ENCODE measurements at places on chromosomes 12 and 14.

DNA sequence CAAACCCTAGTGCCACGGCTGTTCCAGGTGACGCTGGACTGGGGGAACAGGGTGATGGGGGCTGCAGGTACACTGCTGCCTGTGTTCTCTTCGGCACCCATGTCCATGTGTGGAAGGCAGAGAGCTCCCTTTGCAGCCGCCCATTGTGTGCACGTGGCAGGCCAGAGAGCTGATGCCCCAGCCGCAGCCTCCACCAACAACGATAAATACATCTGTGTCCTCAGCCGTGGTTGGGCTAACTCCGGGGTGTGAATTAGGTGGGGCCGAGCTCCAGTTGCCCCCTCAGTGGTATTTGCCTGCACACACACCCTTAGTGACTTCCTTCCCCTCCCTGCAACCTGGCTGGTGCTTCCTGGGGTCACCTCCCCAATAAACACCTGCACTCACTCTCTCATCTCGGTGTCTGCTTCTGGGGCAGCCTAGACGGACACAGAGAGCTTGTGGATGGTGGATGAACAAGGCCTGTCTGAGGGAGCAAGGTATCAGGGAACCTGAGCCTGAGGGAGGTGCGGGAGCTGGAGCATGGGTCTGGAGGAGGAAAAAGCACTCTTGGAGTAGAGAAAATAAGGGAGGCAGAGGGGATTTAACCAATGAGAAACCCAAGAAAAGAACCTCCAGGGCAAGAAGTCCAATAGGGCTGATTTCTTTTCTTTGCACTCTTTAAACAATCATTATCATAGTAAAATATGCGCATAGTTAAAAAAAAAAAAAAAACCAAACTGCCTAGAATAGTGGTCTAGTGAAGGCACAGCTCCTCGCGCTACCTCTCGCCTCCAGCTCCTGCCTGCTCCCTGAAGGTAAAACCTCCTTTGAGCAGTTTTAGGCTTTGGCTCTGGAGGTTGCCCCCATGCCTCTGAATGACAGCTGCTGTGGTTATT, 112.6 kb downstream of the ZNF664 start:
- DNase-seq: no peak

DNA sequence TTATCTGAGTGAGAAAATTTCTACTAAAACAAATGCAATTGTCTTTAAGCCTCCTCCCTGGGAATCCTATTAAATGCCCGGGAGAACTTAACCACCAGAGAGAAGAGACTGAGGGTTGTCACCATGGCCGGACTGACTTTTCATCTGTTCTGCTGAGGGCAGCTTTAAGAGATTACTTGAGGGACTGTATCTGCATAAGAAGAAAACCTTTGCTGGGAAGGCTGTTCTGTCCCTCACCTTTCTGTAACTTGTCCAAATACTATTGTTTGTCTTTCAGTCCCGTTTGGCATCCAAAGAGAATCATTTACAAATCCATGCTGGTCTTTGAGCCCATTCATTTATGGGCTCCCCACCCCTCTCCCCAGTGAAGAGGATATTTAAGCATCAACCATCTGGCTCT, 306.3 kb upstream of the FLRT2 start:
- no peak for DNase-seq

DNA sequence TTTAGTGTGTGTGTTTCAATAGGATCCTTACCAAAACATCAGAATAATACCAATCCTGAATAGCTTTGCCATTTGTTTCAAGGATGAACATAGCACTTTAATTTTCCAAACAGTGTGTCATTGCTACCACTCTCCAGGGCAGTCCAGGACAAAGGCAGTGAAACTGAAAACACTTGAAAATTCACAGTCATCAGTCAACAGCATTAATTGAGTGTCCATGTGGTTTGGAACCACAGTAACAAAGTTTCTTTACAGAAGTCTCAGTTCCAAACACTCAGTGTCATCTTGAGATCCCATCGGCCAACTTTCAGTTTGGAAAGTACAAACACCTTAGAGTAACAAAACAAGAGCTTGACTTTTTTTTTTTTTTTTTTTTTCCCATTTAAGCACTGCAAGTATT, 228.4 kb upstream of the SOX5 start:
- no peak for DNase-seq

DNA sequence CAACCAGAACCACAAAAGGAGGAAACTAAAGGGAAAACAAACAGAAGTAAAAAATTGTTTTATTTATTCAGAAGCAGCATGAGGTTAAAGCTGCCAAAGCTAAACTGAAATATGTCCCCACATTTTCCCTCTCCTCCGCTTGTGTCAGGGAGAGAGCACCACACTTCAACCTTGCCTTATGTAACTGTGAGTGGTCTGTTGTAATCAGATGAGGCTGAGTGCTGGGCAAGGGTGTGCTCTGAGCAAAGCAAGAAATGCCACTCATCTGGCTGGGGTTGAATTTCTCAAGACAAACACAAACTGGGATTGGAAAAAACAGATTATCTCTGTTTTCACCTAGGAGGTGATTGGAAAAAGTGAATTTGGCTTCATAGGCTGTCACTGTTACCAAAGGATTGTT, 12.2 kb downstream of the CAPZA3 start:
- DNase-seq: no peak

DNA sequence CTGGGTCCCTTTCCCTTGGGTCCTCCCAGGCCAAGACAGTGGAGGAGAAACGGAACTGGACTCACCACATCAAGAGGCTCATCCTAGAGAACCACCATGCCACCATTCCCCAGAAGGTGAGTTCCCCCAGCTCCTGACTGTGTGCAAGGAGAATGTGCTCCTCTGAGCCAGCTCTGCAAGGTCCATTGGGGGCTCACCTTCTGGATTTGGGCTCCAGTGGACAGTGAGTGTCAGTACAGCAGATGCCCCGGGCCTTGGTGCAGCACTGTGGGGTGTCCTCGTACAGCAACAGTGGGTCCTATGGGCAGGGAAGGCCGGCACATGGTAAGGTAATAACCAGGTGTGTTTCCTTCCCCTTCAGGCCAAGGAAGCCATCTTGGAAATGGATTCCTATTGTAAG, 27.8 kb downstream of the PLEKHG3 start:
- no peak for DNase-seq

GRCh38 chr14:67571275-67571990, 28.6 kb downstream of the PIGH start:
- peak; percentile 83 for DNase-seq

GRCh38 chr12:89551747-89552146, 25.9 kb upstream of the POC1B start:
- DNase-seq: no peak

DNA sequence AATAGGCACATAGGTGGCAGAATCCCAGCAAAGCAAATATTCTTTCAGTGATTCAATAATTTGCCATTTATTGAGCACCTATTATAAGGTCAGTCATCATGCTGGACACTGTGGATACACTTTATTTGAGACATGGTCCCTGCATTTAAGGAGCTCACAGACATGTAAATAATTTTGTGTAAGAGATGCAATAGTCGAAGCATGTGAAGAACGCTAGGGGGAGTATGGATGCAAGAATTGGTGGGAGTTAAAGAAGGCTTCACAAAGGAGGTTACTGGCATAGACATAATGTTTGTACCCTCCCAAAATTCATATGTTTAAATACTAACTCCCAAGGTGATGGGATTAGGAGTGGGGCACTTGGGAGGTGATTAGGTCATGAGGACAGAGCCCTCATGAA, 260.6 kb upstream of the GARIN6 start:
- DNase-seq: peak; percentile 37

- DNase-seq: no peak
These were observed 64.5 kb downstream of the GALNT16 start for GRCh38 chr14:69324341-69324931.

- no peak for DNase-seq
These were observed 77.3 kb upstream of the CNTN1 start for GRCh38 chr12:40614923-40615322.

- DNase-seq: no peak
These were observed 6.7 kb downstream of the FOXN4 start for GRCh38 chr12:109302358-109302757.

DNA sequence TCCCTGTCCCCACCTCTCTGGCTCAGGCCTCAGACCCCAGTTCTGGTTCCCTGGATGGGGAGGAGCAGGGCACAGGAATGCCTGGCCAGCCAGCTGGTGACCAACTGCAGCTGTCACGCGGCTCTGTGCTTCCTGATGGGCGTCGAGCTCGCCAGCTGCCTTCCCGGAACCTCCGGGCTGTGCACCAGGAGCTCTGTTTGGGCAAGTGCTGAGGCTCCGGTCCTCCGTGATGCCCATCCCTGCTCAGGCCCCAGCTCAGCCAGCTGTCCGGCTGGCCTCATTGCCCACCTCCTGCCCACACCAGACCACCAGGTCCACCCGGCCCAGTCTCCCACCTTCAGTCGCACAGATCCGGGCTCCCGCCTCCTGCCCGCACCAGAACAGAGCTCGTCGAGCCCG, 4.8 kb downstream of the IFFO1 start:
- no peak for DNase-seq

GRCh38 chr14:104218361-104219180, 80.2 kb downstream of the KIF26A start:
- DNase-seq: no peak

DNA sequence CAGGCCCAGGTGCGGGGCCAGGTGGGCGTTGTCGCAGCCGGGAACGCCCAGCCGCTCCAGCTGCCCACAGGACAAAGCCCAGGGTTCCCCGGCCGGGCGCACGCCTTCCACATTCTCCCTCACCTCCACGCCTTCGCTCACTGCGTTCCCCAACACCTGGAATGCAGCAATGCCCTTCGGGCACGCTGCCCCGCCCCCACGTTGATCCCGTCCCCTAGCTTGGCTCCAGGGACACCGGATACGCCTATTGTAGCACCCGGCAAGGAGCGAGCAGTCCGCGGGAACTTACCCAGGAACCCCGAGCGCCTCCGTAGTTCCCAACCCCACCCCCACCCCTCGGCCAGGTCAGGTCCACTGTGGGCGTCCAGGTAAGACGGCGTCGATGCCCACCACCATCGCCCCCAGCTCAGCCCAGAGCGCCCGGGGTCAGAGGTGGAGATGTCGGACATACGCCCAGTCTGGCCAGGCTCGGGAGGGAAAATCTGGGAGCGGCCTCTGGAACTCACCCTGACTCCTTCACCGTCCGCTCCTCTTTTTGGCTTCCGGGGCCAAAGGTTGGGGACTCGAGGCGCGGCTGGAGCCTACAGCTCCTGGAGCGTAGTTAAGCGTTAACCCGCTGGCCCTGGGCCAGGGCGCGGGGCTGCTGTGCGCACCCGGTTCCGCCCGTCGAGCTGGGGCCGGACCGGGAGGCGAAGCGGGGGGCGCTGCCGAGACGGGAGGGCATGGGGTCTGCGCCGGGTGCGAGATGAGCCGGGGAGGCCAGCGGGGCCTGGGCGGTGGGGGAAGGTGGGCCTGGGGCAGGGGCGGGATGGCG, 594 bp upstream of the CEP170B start:
- no peak for DNase-seq

- no peak for DNase-seq
These were observed 50.1 kb downstream of the GALNT9 start for GRCh38 chr12:132279184-132279889.

DNA sequence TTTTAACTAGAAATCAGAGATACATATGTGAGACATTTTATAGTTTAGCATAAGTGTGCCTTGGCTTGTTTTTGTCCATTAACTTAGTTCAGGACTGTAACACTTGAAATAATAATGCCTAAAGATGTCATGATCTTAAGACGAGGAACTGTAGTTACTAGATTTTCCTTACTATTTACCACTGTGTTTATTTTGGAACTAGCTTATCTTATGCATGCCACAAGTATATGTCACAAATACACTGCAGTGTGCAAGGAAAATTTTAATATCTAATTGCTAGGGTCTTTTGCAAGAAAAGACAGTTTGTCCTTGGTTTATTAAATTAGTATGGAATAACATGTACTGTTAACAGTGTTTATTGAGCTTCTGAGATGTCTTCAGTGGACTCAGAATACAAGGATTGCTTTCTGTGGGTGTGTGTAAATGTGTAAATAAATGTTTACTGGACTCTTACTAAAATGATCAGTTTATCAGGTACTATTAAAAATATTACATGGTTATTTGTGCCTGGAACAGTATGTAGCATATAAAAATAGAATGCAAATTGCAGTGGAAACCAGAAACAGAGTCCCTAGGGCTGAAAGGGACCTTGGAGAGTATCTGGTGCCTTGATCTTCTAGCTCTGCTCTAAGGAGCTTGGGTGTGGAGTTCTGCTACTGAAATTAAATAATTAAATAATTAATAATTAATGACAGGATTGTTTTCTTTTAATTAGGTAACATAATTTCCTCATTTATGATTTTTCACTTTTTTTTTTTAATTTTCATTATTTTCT, 58.1 kb downstream of the FGD4 start:
- no peak for DNase-seq

DNA sequence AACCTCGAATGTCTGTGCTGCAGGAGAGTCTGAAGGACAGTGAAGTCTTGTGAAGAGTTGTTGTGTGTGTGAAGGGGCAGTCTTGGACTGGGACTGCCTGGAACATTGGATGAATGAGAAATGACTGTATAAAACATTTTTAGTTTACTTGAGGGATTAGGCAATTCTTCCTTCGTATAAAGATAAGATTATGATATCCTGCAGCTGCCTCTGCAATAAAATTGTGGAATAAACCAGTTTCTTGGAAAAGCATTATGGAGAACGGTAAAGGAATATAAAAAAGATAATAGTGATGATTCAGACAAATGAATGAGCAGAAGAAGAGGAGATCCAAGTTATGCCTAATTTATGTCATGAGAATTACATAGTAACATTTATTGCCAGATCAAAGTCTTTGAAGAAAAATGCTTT, 30.9 kb upstream of the LUM start:
- DNase-seq: no peak

DNA sequence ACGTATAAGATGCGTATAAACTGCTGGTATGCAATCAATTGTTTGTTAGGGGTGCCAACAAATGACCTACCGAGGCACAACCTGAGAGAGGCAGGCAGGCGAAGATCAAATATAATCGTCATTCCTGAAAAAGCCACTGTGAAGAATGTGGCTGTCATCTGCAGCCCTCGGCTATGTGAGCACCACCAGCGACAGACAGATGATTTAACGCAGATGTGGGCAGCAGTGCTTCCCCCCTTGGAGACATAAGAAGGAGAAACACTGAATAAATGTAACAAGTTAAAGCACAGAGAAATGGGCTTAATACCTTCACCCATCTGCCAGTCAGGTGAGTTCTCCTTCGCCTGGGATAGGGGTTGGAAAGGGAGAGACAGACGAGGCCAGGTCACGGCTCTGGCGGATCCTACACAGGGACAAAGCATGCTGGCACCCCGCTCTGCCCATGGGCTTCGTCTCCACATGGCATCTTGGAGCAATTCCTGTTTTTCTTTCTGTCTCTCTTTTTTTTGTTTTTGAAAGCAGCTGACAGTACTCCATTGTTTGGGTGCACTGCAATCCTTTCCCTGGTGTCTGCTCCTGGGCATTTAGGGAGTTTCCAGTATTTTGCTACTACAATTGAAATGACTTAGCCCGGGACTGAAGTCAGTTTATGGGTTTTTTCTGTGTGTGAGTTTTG, 28.1 kb downstream of the TNFAIP2 start:
- no peak for DNase-seq

DNA sequence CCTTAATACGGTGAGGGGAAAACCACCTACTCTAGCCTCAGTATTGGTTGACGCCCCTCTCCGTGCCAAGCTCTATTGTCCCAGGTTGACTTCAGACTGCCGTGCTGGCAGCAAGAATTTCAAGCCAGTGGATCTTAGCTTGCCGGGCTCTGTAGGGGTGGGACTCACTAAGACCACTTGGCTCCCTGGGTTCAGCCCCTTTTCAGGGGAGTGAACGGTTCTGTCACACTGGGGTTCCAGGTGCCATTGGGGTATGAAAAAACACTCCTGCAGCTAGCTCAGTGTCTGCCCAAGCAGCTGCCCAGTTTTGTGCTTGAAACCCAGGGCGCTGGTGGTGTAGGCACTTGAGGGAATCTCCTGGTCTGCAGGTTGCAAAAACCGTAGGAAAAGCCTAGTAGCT, 107.1 kb downstream of the NUBPL start:
- DNase-seq: no peak

All from GM13976 (cell line).